Pulmonary artery endothelial cell (primary cell): ENCODE measurements at places on chromosomes 3 and 15. TPM values are rescaled to one million over a fixed set of nuclear protein-coding genes. Genes with fewer than 3 reads are reported as not detected.

The TF gene
- total RNA-seq, result 0.07 and 0.18 TPM in 2 replicates

The SPINT1 gene
- total RNA-seq, result 1.1 and 1.7 TPM in 2 replicates

The RARRES1 gene
- total RNA-seq, result 2.4 and 4.9 TPM in 2 replicates

The BFSP2 gene
- total RNA-seq, result not detected in 2 replicates

The ZNF774 gene
- total RNA-seq, result 0.92 and 1.1 TPM in 2 replicates

The SIDT1 gene
- not detected in 2 replicates for total RNA-seq

The DLEC1 gene
- not detected in 2 replicates for total RNA-seq

- DNase-seq, result no peak
Measured at GRCh38 chr15:59516655-59517461, 78.9 kb downstream of the FAM81A start.

DNA sequence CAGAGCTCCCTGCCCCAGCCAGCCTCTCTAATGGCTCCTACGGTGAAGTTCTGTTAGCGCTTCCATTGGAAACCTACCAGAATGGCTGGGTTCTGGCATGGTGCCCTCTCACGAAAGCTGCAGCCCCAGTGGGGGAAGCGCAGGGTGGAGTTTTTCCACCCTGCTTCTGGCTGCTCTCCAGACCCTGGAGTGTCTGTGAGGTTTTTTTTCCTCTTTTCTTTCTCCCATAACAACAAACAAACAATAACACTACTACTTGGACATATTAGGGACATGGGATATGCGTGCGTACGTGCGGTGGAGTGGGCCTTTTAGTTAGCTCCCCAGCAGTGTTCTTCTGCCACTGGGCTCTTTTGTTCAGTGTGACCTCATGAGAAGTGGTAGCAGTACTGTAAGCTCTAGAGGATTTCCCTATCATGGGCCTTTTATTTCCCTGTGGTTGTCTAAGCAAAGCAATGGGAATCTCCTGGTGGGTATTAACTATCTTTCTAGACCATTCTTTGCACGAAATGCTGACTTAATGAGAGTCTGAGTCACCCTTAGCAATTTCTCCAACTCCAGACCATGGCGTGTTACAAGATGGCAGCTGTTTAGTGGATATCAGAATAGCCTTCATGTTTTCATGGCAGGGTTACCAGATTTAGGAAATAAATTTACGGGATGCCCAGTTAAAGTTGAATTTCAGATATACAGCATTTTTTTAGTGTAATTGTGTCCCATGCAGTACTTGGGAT, 161.9 kb downstream of the FNDC3B start:
- peak; percentile 64 for DNase-seq

DNA sequence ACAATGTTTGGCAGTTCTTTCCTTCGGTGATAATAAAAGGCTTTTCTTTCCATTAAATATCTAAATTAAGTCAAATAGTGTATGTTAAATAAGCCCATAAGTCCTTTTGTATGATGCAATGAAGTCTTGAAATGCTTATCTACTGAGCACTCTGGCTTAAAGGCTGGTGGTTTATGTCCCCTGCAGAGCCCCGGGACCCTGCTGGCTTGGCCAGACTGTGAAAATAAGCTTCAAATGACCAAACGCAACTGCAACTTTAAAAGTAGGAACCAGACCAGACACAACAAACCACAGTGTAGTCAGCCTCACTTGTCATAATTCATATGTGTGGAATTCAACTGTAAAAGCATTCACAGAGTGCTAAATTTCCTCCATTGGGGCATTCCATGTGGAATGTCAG, 72.5 kb downstream of the FOXP1 start:
- DNase-seq, result no peak

DNA sequence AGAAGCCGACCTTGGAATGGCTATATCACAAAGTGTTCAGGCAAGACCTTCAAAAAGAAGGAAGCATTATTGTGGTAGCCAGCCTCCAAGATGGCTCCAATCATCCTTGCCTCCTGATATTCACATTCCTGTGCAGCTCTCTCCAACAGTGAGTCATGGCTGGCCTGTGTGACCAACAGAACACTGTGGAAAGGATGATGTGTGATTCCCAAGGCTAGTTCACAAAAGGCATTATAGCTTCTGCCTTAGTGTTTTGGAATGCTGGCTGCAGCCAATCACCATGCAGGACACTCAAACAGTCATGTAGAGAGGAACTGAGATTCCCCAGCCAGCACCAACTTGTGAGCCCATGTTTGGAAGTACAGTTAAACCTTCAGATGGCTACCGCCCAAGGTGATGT, 102.6 kb downstream of the EFL1 start:
- DNase-seq, result peak; percentile 81

DNA sequence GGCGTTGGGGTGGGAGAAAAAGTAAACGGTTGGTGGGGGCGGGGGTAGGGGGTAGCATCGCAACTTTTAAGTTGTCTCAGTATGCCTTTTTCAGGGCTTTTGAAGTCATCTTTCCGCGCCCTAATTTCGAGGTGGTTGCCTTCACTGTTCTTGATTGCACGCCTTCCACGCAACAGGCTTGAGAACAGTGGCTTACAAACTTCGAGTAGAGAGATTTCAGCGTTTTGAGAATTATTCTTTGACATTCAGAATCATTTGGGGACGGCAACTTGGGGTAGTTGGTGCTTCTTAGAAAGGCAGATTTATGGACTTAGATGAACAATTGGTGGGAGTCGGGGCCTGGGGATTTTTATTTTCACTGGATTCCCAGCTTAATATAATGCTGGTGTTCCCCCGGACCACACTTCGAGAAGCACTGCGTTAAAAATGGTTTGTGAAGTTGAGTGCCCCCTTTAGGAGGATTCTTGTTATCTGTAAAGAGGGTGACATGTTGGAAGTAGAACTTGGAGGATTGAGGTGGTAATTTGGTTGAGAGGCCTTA, 880 bp downstream of the PPP4R2 start:
- DNase-seq, result no peak

DNA sequence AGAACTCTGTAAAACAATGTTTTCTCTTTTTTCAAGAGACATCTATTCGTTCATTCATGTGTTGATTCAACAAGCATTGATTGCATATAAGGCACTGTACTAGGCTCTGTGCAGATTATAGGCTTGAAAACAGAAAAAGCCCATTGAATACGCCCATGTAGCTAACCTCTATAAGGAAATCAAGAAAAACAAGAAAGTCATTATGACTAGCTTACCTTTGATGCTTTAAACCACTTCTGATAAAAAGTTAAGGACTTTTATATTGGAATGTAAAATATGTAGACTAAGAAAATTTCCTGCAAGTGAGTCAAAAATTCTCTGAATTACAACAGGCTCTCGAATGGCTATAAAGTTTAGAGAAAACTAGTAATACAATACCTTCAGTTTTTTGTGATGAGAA, 92.5 kb downstream of the BDH1 start:
- no peak for DNase-seq

DNA sequence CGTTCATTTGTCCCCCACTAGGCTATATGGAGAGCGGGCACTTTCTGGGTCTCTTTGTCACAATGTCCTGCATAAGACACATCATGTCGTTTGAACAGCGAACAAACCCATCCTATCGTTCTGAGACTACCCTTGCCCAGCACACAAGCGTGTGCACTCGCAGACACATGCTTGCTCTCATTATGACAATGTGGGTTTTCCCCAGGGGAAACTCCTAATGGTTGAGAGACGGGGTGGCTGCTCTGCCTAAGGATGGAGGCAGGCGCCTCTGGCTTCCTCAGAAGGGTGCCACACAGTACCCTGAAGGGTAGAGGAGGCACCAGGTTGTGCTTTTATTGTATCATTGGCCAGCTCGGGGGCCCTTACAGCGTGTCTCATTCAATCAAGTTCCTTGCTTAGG, 51.0 kb upstream of the MYZAP start:
- DNase-seq, result no peak

GRCh38 chr3:132283916-132284405, 33.2 kb upstream of the ACP3 start:
- no peak for DNase-seq

DNA sequence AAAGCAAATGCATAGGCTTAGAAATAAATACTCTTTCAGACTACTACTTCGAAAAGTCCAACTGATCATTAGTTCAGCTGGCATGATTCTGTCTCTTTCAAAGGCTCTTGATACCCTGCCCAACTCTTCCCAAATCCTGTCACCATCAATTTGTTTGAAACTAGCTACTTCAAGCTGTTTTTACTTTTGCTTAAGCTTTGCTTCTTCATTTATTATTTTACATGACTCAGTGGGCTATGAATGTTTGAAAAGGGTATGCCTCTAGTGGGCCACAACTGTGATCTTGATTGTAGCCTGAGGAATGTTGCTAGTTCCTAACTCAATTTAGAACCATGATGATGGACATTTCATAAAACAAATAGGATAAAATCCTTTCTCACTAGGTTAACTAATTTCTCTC, 340.8 kb downstream of the NAALADL2 start:
- no peak for DNase-seq

- DNase-seq, result no peak
Measured at GRCh38 chr15:88695101-88695500, 56.3 kb downstream of the ISG20 start.

- no peak for DNase-seq
Measured at GRCh38 chr3:150319900-150320299, 88.2 kb upstream of the TSC22D2 start.

DNA sequence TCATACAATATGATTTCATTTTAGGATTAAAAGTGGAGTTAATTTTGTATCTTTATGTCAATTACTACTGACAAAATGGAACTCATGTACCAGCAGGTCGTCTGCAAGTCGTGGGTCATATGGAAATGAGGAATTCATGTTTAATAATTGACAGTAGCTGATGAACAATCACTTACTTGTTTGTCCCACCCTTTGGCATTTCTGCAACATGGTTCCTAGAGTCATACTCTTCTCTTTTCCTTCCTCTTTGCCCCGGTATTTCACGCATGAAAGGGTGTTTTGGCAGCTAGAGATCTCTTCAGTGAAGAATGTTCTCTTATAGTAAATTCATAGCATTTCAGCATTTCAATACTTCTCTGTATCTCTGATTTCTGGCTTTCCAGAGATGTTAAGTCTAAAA, 133.3 kb upstream of the SLC24A5 start:
- no peak for DNase-seq

- no peak for DNase-seq
Measured at GRCh38 chr15:73570355-73571032, 62.7 kb downstream of the NPTN start.

DNA sequence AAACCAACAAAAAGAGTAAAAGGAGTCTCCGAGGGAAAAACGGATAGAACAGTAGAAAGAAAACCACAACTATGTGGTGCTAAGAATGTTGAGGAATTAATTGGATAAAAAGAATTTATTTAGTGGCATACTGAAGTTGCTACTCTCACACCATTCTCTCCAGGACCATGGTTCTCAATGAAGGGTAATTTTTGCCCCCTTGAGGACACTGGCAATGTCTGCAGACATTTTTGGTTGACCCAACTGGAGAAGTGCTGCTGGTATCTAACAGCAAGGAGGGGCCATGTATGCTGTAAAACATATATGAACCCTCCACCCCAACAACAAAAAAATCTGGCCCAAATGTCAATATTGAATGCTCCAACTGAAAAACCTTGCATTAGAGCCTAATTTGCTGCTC, 85.9 kb upstream of the CSPG5 start:
- DNase-seq, result no peak

DNA sequence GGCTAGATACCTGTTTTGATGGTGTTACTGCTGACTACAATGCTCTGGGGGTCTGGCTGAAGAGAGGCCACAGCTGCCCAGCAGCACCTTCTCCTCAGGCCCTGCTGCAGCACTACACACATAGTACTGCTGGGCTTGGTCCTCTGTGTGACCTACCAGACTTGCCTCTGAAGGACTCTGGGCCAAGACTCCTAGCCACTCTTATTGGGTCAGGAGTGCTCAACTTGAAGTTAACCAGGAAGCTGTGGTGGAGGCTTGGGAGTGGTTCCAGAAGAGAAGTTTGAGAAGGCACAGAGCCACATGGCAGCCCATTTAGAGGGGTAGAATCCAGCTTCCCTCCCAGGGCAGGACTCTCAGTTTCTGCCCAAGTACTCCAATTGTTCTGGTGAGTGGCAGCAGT, 16.6 kb downstream of the ELP6 start:
- no peak for DNase-seq

DNA sequence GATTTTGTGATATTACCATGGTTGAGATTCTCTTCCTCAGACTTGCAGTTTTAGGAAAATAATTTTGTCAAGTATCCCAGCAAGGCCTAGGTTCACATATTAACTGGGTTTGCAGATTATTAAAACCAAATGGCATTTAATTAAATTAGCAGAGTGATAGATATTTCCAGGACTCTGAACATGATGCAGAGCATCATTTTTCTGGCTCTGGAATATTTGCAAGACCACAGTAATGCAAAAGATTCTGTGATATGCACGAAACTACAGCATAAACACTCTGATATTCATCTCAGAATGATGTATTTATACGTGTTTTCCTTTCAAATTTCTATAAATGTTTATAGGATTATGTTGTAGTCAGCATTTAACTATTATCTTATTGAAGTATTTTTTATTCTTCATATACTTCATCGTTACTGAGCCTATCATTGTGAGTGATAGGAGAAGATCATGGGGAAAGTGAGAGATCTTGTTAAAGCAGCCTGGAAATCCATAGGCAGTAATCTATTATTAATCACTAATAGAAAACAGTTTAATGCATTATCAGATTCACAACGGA, 1245.6 kb downstream of the OTOL1 start:
- no peak for DNase-seq

GRCh38 chr15:68097029-68097428, 42.9 kb downstream of the PIAS1 start:
- no peak for DNase-seq

DNA sequence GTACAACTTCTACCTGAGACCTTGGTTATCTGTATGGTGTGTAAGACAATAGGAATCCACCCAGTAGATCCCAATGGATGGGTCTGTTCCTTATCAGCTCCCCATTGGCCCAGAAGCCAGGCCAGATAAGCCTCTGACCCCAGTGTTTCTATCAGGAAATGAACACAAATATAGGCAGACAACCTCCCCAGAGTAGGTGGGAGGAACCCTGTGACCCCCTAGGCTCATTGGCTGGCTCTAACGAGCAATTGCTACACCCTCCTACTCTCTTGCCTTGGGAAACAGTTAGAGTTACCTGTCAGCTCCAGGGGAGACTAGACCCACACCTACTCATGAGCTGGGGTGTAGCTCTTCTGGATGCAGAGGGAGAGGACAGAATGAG, 299.9 kb downstream of the UACA start:
- no peak for DNase-seq

- no peak for DNase-seq
Measured at GRCh38 chr3:133209871-133210550, 171.8 kb downstream of the TMEM108 start.
